Caudate nucleus (tissue), 63 donors: ENCODE measurements at places on chromosomes 12 and 14.

DNA sequence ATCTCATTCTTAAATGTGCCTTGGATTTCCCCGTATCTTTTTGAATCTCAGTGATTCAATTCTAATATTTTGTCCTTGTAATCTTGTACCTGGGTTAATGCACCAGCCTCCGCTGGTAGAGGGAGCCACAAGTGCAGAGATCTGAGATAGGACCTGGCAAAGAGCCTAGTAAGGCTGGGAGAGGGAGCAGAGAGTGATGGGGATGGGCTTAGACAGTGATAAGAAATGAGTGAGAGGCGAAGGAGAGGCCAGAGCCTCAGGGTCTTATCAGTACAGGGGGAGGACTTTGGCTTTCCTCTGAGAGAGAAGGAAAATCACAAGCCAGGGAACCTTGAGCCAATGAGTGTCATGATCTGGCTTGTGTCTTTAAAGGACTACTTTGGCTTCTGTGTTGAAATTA is 30.5 kb upstream of the LMNTD1 start:
- no peak for DNase-seq

GRCh38 chr12:109153821-109154441 is 37.5 kb downstream of the ACACB start:
- DNase-seq, result no peak

DNA sequence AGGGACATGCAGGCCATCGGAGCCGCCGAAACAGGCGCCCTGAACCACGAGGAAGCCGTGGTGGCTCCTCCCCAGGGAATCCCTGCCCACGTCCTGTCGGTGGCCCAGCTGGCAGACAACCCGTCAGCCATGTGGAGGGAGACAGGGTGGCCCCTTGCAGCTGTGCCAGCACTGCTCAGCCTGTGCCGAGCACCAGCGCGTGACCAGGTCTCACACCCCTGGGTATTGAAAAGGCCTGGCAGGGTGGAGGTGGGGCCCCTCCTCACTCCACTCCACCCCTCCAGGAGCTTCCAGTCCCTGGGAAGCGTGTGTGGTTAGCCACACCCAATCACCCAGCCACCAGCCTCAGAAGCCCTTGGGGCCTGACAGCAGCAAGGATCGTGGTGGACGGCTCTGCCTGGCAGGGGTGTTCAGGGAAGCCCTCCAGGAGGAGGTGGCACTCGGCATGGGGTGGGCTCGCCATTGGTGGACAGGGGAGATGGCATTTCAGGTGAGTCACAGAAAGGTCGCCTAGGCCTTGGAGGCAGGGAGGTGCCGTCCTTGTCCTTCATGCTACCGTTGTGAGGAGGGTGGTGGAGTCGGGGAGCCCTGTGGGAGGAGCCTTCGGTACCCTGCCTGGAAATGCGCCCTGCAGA is 12.3 kb upstream of the DLK1 start:
- no peak for DNase-seq

GRCh38 chr12:70049596-70050360 is 193.5 kb upstream of the CNOT2 start:
- no peak for DNase-seq

DNA sequence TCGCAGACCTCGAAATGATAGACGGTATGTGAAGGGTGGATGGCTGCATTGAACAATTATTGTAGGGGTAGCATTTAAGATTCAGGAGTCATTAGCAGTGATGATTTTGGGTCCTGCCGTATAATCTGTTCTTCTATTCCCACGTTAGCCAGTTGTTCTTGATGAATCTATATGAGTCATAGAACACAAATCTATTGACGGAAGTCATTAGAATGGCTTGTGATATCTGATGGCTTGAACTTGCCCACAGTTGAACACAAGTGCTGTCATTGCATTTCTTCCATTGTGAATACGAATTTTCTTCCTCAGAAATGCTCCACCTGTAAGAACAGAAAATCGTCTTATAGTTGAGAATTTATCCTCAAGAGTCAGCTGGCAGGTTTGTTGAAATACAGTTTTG is 1.9 kb downstream of the SRSF5 start:
- no peak for DNase-seq

DNA sequence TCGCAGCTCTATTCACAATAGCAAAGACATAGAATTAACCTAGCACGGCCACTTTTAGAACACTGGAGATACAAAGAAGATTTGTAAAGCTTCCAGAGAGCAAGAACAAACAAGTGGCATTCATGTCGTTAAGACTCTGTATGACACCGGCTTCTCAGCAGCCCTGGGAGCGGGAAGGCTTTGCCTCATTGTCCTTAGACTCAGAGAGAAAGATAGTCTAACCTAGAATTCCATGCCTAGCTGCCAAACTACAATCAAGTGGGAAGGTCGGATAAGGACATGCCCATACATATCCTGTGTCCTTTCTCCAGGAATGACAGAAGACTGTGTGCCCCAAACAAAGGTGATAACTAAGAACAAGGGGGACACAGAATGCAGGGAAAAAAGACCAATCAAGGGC is 1038.3 kb downstream of the BCL11B start:
- no peak for DNase-seq
